ENCODE measurements at places on chromosomes 6 and 20. TPM values are rescaled to one million over a fixed set of nuclear protein-coding genes. Genes with fewer than 3 reads are reported as not detected.

- peaks cover 47% of the 10 kb centered on the region for H3K36me3 ChIP-seq
- peak overlapping the region; percentile 97 for H3K27ac ChIP-seq
- H3K27me3 ChIP-seq = no peaks in the 10 kb centered on the region
- peaks cover 40% of the 10 kb centered on the region for H3K4me1 ChIP-seq
- peak overlapping the region; percentile 40 for H3K4me3 ChIP-seq
These were observed 1.2 kb downstream of the DXO start for GRCh38 chr6:31970604-31971271.

DNA sequence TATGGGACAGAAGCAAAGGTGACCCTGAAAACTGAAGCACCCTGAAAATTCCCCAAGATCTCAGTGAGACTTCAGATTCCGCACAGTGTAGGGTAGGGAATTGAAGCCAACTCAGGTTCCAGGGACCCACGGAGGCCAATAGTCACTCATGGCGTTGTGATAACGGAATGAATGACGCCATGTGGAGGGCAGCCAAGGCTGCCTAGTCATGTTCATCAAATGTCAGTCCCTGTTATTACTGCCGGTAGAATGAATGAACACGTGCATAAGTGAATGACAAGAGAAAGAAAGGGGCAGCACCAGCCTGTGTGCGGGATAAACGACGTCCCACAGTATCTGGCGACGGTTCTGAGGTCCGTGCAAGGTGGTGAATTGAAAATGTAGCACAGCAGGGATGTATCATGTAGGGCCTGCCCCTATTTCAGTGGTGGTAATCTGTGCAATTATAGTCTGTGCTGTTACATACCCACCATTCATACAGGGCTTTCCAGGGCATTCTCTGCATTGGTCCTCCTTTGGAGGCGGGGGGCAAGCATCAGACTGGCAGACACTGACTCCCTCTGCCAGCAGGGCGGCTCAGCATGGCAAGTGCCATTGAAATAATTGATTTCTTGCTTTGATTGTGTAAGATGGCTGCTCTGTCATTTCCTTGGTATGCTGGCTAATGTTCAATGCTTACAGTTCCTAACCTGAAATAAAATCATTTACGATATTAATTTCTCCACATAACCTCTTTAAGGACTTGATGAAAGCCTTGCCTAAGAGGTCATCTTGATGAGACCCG, 386.9 kb downstream of the CDH4 start:
- no peaks in the 10 kb centered on the region for H3K4me1 ChIP-seq
- H3K27ac ChIP-seq = no peak overlapping the region
- no peaks in the 10 kb centered on the region for H3K27me3 ChIP-seq
- no peak overlapping the region for H3K4me3 ChIP-seq

Gene PREX1
- 57.9 TPM for total RNA-seq

GRCh38 chr20:10236540-10237533, 18.2 kb downstream of the SNAP25 start:
- H3K4me3 ChIP-seq = no peak overlapping the region
- H3K27ac ChIP-seq = no peak overlapping the region
- DNase-seq = peak; percentile 61
- no peaks in the 10 kb centered on the region for H3K4me1 ChIP-seq
- no peaks in the 10 kb centered on the region for H3K27me3 ChIP-seq
- H3K36me3 ChIP-seq = no peaks in the 10 kb centered on the region

- no peak for DNase-seq
- H3K4me3 ChIP-seq = no peak overlapping the region
- no peaks in the 10 kb centered on the region for H3K36me3 ChIP-seq
These were observed 25.5 kb downstream of the DCDC2 start for GRCh38 chr6:24332317-24332716.

DNA sequence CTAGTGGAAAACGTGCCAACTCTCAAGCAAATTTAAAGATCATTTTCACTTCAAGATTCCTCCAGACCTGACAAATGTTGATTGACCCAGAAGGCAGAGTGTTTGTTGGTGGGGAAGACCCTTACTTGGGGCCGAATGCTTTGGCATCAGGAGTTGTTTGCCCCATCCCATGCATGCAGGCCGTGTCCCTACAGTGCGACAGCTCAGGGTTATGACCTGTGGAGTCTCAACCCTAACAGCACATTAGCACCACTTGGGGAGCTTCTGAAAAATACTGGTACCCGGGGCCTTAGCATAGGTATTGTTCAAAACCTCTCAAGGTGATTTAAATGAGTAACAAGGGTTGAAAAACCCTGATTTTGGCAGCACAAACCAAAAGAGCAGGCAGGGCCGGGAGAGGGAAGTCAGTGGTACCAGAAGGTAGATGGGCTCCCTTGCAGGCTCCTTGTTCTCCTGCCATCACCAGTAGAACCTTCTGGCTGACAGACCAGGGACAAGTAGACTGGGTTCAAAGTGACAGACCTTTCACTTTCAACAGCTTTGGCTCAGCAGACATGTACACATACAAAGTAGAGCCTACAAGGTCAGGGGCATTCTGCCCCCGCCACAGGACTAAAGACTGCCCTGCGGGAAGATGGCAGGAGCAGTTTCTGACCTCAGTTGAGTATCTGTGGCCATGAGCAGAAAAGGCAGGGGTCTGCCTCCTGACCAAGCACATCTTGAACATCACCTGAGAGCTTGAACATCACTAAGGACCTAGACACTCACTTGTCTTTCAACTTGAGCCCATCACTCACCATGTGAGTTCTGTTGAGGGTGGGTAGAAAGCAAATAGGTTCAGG, 39.6 kb downstream of the PLCG1 start:
- H3K27ac ChIP-seq = peak overlapping the region; percentile 73
- peaks cover 26% of the 10 kb centered on the region for H3K4me1 ChIP-seq
- H3K36me3 ChIP-seq = no peaks in the 10 kb centered on the region
- no peak overlapping the region for H3K4me3 ChIP-seq
- no peaks in the 10 kb centered on the region for H3K27me3 ChIP-seq
- DNase-seq = peak; percentile 10

DNA sequence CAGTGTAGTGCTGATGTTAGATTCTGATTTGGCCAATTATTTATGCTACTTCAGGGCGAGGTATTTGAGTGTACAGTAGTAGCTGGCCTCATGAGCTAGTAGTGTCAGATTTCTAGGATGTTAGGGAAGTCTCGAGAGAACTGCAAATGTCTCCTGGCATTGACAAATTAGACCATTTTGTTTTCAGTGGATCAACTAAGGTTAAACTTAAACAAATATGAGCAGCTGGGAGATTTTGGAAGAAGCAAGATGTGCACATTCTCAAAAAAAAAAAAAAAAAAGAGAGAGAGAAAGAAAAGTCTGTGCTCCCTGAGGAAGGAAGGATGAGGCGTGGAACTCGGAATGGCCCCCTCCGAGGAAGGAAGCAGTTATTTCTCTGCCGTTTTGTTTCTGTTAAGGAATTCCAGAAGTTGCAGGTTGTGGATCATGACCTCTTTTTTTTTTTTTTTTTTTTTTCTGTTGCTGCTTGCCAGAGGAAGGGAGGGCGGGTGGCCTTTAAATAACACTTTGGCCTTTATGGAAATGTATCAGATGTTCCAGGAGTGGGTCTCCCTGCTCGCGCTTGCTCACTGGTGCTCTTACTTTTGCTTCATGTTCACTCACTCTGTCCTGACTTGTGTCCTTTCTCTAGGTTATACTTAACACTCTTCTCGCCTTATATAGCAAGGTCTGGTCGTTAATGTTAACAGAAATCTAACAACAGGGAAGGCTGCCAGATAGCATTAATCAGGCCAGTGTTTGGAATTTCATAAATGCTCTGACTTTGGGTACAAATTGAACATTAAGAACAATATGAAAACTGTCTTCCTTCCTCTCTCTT, 124.4 kb downstream of the TCP11 start:
- peak overlapping the region; percentile 89 for H3K27ac ChIP-seq
- no peaks in the 10 kb centered on the region for H3K27me3 ChIP-seq
- no peaks in the 10 kb centered on the region for H3K36me3 ChIP-seq
- H3K4me3 ChIP-seq = no peak overlapping the region
- peaks cover 63% of the 10 kb centered on the region for H3K4me1 ChIP-seq

Gene HSPA12B
- total RNA-seq = 5.8 TPM

Gene OR2J2
- total RNA-seq = not detected

GRCh38 chr6:127969701-127970100, 68.8 kb upstream of the THEMIS start:
- H3K27ac ChIP-seq = no peak overlapping the region
- H3K4me3 ChIP-seq = no peak overlapping the region
- H3K27me3 ChIP-seq = no peaks in the 10 kb centered on the region

GRCh38 chr6:15246666-15247499, 1.0 kb downstream of the JARID2 start:
- DNase-seq = no peak
- peak overlapping the region; percentile 97 for H3K4me3 ChIP-seq
- peaks cover 33% of the 10 kb centered on the region for H3K4me1 ChIP-seq
- no peaks in the 10 kb centered on the region for H3K27me3 ChIP-seq
- peak overlapping the region; percentile 85 for H3K27ac ChIP-seq
- no peaks in the 10 kb centered on the region for H3K36me3 ChIP-seq

GRCh38 chr6:36698196-36698595, 570 bp downstream of the RAB44 start:
- DNase-seq = no peak
- H3K36me3 ChIP-seq = no peaks in the 10 kb centered on the region
- no peaks in the 10 kb centered on the region for H3K27me3 ChIP-seq
- no peak overlapping the region for H3K4me3 ChIP-seq
- no peaks in the 10 kb centered on the region for H3K4me1 ChIP-seq

DNA sequence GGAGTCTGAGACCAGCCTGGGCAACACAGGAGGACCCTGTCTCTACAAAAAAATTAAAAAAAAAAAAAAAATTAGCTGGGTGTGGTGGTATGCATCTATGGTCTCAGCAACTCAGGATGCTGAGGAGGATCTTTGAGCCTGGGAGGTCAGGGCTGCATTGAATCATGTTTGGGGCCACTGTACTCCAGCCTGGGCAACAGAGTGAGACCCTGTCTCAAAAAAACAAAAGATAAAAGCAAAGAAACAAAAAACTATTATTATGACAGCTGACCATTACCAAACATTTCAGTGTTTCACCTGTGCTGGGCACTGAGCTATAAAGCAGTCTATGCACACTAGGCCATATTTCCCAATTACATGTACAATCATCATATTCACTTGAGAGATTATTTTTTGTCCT, 35.7 kb downstream of the COX4I2 start:
- DNase-seq = no peak
- peaks cover 51% of the 10 kb centered on the region for H3K4me1 ChIP-seq
- H3K27me3 ChIP-seq = no peaks in the 10 kb centered on the region

Data from adrenal gland (tissue), 19 donors.